Stomach (tissue), 19 donors: ENCODE measurements at places on chromosomes 2 and 18. TPM values are rescaled to one million over a fixed set of nuclear protein-coding genes. Genes with fewer than 3 reads are reported as not detected.

Gene CRYGD
- not detected for polyA plus RNA-seq

Gene ANKRD30BL
- not detected for polyA plus RNA-seq

Gene MTERF4
- polyA plus RNA-seq: 19.4 TPM

Gene SLC8A1
- polyA plus RNA-seq: 0.31 TPM
